CD4-positive, alpha-beta T cell treated with Interleukin-6 at 100 ng/mL for 8 hours (primary cell): ENCODE measurements at places on chromosomes 3 and 15.

GRCh38 chr15:27939246-27939645, 159.9 kb downstream of the OCA2 start:
- no peak for DNase-seq

DNA sequence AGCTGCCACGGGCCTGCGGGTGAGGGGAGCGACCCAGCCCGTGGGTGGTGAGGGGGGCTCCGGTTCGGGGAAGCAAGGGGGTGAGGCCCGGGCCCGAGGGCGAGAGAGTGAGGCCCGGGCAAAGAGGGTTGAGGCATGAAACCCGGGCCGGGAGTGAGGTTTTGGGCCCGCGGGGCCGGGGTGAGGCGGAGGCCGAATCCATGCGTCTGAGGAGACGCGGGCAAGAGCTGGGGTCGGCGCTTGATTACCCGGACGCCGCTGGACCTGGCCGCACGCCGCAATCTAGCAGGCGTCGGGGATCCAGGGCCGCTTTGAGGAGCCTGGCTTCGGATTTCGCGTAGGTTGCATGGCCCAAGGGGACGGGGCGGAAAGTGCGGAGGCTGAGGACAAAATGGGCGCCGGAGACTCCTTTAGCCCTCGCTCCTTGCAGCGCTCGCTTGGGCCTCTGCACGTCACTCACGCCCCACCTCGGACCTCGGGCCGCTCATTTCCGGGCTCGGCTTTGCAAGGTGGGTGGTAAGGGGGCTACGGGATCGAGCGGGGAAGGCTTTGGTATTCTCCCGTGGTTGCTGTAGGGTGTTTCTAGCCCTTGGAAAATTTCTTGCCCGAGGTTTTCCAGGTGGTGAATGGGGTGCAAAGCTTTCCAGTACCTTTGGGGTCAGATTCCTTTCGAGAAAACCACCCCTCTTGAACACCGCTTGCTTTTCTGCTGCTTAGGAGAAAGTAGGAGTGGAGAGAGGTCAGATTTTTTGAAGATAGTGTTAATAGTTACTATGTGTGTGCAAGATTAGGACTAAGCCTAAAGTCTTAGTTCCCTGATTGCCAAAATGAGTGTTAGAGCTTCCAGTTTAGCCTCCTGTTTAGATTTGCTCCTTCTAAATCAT, 827 bp downstream of the SLC25A36 start:
- peak; percentile 14 for DNase-seq

DNA sequence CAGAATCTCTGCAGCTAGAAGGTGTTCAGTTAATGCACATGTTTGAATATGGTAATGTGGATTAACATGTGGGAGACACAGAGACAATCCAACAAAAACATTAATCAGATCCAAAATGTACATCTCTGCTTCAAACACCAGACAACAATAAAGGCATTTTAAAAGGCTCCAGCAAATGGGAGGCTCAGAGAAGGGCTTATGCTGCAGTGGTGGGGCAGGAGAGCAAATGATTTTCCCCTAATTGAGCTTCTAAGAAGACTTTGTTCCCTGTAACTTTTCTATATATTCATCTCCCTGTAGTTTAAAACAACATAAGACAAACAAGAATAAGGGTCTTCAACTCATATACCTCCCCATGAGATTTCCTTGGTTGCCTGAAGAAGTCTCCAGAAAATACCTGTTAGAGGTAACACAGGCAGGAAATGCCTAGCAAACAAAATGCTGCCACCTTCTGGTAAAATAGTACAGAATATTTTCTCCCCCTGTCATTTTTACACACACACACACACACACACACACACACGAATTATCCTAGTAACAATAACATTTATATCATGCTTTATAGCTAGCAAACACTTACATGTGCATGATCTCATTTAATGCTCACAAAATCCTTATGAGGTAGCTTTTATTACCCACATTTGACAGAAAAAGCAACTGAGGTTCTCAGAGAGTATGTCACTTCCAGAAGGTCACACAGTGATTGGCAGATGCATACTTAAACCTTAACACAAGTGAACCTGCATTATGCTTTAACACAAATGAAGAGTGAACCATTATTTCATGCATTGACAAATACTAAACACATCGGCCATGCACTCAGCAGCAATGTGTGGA, 123.4 kb upstream of the MB21D2 start:
- peak; percentile 32 for DNase-seq

- DNase-seq = no peak
These were observed 139.0 kb downstream of the MCTP2 start for GRCh38 chr15:94370206-94370935.

GRCh38 chr15:40367371-40367685, 9.3 kb downstream of the DISP2 start:
- no peak for DNase-seq

DNA sequence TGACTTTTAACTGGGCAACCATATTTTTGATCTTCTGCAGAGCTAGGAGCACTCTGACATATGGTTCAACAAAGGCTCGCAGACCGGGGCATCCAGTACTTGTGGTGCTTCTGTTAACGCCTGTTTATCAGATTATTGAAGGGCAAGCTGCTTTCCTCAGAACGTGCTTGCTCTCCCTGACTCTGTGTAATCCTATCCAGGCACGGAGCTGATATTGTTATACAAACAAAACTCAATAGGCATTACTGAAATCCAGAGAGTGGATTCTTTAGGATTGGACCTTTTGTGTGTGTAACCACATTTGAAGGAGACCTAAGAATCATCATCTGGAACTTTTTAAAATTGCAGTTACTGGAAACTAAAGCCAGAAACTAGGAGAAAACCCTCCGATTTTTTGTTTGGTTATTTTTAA, 246.5 kb downstream of the PTPRG start:
- no peak for DNase-seq

DNA sequence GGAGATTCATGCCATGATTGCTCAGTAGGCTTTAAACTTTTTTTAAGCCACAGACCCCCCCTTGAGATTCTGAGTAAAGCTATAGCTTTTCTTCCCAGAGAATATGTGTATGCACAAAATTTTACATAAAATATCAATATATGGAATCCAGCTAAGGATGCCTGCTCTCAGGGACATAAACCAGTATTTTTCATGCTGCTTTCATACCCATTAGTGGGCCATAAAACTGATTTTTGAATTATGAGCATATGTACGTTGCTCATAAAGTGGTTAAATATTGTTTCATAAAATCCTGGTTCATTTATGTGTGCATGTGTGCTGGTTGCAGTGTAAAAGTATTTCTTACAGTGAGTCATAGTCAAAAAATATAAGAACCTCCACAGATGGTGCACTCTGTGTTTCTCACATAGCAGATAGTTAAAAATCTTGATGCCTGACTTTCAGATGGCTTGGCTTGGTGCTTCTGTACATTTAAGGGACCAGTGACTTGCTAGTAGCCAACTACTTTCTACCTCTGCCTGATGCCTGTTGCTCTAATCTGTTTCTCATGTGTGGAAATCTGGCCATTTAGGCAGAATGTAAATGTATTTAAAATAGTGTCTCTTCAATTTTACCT, 71.9 kb downstream of the ARHGEF26 start:
- no peak for DNase-seq

DNA sequence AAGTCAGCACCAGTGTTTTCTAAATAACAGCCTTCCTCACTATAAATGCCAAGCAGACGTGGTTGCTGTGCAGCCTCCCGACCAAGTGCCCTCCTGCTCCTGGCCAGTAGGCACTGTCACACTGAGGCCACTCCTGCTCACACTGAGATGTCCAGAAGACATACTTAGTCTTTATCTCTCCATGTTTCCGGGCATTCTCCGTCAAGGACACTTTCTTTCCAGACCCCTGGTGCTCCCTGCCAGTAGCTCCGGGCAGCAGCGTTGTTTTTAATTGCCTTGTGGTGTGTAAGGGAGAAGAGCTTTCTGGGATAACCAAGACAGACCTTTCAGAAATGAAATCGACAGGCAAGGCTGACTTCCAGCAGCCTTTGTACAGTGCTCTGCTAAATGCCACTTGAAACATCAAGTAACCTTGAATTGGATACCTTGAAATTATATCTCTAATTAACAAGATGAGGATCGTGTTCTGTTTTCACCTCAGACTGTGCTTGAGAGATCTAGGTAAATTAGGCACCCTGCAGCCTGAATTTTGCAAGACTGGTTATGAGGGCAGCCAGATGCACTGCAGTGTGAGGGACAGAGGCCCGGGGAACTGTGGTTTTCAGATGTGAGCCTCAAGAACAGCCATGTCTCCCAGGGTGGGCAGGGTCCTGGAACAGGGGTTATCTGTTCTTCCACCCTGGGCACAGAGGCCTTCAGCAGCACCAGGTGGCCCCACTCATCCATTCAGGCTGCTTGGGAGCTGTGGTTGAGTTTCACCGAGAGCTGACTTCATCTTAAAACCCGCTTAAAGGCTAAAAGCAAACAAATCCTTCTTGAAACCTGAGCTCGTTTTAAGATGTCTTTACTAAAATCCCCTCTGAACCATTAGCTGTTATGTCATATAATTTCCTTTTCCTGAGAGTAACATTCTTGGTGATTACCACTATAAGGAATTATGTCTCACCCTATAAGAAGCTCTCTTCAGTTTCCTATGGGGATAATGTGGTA, 105.5 kb upstream of the IL12A start:
- DNase-seq = no peak
